Fibroblast of skin of left quadriceps (primary cell): ENCODE measurements at places on chromosomes 1 and 21.

DNA sequence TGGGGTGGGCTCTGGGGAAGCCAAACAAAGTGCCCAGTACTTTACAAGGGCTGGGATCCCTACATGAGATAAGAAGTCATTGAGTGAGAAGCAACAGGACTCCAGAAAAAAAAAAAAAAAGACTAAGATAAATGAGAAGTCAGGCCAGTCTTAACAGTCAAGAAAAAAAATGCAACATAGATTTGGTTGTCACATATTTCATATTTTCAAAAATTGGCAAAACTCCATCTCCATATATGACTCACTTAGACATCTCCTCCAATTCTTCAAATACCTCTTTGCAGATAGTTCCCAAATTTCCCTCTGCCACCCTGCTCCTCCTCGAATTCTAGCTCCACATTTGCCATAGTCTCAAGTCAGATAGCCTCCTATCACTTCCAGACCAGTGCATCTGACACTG is 20.9 kb upstream of the SIPA1L2 start:
- DNase-seq = no peak

DNA sequence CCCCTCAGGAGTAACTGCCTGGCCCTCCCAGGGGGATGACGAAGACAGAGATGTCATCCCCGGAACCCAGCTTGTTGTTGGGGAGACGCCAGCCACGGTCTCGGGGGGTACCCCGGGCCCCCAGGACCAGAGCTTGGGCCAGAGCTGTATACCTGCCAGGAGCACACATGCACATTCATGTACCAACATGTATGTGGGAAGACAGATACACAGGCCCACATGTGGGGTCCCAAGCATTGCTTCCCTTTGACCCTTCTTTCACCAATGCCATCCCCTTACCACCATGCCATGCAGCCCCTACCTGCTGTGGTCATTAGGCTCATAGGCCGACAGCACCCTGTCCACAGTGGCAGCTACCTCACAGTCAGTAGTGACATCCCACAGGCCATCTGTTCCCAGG is 3.2 kb upstream of the RHOC start:
- no peak for DNase-seq

DNA sequence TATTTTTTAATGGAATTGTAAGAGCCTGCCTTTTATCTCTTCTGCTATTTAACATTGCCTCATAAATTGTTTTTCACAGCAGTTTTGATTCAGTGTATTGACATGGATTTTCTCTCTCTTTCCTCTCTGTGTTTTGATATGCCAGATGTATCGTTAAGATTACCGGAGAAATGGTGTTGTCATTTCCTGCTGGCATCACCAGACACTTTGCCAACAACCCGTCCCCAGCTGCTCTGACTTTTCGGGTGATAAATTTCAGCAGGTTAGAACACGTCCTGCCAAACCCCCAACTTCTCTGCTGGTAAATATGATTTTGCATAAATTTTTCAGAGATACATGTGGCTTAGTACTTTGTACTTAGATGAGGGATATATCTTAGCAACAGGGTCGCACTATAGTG is 23.1 kb upstream of the DYNLT5 start:
- DNase-seq = no peak

GRCh38 chr1:201731592-201731991 is 97.4 kb upstream of the IPO9 start:
- DNase-seq = no peak

GRCh38 chr1:90282811-90283210 is 287.9 kb downstream of the ZNF326 start:
- DNase-seq = no peak

DNA sequence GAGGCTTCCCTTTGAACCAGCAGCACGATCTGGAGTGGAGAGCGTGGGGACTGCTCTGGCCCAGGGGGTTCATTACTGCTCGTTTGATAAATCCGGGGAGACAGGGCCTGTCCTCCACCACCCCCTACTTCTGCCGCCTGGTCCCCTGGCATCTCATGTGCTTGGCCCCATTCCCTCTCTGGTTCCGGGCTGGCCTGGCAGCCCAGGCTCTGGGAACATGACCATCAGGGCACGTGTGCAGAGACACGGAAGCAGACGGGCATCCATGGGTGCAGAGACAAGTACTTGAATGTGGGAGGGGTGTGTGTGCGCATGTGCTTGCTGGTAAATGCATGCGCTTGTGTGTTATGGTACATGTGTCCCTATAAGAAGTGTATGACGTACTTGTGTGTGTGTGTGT is 75.5 kb downstream of the KIRREL1 start:
- no peak for DNase-seq

GRCh38 chr21:39263372-39263771 is 50.1 kb downstream of the BRWD1 start:
- DNase-seq = no peak

DNA sequence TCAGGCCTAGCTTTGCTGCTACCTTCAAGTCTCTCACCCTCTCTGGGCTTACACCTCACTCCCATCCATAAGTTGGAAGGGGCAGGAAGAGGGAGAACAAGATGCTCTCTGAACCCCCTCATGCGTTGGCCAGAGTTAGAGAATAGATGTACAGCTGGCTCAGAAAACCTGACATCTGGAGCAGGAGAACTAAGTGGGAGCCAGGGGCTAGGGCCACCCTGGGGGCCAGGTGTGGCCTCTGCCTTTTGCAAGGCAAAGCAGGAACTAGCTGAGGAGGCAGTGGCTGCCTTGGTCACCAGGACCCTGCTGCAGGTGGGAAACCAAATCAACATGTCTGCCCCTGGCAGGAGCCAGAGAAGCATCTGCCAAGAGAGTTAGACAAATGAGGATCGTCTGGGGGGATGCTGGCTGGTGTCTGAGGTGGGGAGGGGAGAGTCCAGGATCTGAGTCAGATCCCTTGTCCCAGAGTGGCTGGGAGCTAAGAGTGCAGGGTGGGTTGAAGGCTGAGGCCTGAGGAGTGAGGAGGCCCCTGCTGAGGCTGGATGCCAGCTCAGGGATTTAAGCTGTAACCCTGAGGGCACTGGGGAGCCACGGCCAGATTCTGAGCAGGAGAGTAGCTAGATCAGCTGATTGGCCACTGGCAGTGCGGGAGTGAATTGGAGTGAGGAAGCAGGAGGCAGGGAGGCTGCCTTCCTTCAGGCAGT is 115.0 kb downstream of the EPHB2 start:
- DNase-seq = no peak

GRCh38 chr1:11279630-11280029 is 6.6 kb downstream of the UBIAD1 start:
- DNase-seq = no peak

GRCh38 chr1:155478270-155478852 is 84.2 kb downstream of the ASH1L start:
- no peak for DNase-seq

DNA sequence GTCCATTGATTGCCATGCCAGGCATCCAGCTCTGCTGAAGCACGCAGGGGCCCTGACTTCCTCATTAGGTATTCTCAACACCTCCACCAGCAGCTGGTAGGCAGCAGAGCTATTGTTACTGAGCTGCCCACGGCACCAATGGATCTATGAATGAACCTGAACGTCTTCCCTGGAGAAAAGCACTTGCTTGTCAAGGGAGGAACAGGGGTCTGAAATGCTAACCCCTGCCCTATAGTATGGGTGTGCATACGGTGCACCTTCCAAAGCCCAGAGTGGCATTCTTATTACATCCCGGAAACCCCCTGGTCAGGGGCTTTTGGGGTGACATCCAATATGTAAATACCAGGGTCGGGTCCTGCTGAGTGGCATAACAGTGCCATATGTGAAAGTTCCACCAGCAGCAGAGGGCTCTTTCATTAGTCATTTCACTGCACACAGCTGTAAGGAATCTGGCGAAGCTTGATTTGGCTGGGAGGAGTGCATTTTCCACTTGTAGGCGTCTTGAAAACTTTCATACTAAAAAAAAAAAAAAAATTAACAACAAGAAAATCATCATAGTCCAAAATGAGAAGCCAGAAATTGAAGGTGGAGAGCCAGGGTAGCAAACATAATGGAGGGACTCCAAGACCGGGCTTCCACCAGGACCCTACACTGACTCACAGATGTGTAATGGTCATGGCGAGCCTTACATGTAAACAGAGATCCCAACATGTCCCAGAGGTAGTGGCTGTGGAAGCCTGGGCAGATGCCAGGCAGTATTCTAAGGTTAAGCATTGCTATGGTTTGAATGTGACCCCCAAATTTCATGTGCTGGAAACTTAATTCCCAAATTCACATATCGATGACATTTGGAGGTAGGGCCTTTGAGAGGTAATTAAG is 58.8 kb upstream of the PRDX6 start:
- DNase-seq = no peak

DNA sequence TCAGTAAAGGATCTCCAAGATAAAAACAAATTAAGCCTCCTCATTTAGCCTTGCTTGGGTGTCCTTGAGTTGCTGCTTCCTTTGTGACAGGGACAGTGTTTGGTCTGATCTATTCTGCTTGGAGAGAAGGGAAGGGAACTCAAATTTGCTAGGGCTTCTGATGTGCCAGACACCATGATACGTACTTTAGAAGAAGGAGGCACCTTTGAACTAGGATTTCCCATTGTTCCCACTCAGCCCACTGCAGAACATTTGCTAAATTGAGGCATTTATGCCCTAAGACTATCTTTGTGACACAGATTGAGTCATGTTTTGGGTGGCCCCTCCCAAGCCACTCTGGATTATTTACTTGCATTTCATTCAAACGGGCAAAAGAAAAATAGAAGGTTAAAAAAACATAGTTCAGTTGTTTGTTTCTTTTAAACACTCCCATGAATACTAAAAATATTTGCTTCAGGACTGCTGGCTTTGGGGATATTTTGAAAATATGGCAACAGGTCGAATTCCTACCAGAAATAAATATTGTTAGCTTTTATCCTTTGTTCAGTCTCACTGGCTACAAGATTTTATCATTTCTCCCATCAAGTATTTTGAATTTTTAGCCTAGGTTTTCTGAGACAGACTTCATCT is 81.9 kb upstream of the WLS start:
- DNase-seq = no peak

DNA sequence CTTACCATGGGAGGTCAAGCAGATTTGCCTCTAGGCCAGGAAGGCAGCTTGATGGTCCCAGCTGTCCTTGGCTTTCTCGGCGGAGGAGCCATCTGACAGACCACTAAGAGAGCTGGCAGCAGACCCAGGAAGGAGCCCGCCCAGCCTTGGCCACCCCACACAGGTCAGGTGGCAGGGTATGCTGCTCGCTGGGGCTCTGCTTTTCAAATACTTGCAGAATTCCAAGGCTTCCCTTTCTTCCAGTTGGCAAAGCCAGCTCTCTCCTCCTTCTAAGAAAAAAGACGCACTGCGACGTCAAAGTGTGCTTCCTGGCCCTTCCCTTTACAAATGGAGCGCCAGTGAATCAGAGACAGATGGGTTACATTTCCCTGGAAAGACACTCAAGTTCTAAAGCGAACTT is 229.4 kb downstream of the CACNA1E start:
- DNase-seq = no peak

GRCh38 chr21:31501926-31502325 is 157.6 kb upstream of the SOD1 start:
- DNase-seq = no peak

DNA sequence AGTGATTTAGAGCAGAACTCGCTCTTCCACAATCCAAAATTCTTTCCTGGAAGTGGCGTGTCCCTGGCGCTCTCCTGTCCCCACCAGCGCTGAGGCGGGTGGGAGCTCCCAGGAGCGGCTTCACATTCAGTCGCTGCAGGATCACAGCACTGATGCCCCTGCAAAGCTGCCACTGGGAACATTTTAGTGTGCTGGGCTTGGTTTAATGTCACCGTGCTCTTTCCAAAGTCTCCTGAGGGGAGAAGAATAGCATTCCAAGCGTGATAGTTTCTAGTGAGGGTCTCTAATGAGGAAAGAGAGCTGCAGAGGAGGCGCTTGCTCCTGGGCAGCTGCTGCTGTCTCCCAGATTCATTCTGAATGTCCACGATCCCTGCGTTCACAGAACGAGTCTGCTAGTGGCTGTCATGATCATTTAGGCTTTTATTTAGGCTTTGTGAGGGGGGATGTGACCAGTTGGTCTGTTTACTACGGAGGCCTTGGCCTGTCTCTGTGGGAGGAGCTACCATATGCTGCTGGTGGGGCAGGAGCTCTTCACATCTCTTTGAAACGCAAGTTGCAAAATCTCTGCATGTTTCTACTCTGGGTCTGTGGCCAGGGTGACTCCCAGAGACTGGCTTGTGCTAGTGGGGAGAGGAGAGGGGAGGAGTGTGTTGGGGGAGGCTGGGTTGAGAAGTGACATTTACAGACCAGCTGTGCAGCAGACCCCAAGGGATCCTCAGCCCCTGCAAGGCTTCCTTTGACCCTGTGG is 23.4 kb downstream of the OLFML3 start:
- DNase-seq = no peak

DNA sequence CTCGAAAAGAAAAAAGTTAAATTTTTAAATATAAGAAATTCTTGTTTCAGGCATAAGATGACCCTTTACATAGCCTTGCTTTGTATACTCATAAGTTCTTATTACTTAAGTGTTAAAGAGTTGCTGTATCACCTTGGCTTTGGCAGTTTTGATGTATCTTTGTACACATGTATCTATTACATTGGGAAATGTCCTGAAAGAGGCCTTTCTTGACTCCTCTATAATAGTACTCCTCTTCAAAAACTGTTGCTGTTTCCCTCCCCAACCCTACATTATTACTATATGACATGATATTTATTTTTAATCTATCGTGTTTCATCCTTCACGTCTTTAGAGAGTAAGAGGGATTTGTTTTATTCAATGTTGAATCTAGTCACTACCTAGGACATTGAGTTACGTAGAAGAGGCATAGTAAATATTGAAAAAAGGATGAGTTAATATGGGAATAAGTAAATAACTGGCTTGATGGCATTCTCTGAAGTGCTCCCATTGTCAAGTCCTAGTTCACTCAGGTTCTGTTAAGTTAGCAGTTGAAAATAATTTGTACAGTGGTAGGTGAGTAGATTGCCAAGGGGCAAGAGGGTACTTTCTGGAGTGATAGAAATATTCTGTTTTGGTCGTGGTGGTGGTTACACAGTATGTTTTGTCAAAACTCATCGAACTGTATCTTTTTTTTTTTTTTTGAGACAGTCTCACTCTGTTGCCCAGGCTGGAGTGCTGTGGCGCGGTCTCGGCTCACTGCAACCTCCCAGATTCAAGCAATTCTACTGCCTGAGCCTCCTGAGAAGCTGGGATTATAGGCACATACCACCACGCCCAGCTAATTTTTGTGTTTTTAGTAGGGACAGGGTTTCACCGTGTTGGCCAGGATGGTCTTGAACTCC is 8.2 kb downstream of the THRAP3 start:
- no peak for DNase-seq

DNA sequence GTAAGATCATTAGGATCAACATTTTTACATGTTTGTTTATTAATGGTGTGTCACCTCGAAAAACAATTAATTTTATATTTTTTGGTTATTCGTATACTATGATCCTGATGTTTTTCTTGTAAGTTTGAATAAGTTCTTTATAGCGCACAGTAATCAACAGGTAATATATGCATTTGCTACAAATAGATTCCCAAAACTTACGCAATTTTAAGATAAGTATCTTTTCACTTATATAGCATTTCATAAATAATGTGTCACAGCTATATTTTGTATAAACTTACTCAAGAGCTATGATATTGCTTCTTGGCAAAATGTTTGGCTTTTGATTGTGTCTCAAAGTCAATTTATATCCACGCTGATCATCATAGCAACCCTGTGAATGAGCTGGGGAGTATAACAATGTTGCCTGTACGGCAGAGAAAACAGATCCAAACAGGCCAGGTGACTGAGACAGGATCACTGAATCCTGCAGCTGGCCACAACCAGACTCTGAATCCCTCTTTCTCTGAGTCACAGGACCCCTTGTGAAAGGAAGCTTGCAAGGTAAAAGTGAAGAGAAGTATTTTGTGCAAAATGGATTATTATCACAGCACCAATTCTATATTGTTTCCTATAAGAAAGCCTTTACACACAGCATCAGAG is 48.6 kb downstream of the GNG12 start:
- no peak for DNase-seq

- no peak for DNase-seq
Measured at GRCh38 chr1:11482198-11482597, 3.2 kb downstream of the DISP3 start.
